Esophagus (tissue), 2 donors: ENCODE measurements at places on chromosomes 2 and 18. TPM values are rescaled to one million over a fixed set of nuclear protein-coding genes. Genes with fewer than 3 reads are reported as not detected.

CCDC74B gene
- polyA plus RNA-seq: 1.1 TPM

SERPINB11 gene
- 11.7 TPM for polyA plus RNA-seq

STON1 gene
- polyA plus RNA-seq: 5.5 TPM

STAM2 gene
- polyA plus RNA-seq: 7.3 TPM

LYPD1 gene
- 0.24 TPM for polyA plus RNA-seq

SLC8A1 gene
- 0.73 TPM for polyA plus RNA-seq

ANO7 gene
- polyA plus RNA-seq: 0.21 TPM

SEMA4F gene
- polyA plus RNA-seq: 0.59 TPM

SERPINB10 gene
- 0.46 TPM for polyA plus RNA-seq

PCARE gene
- 0.22 TPM for polyA plus RNA-seq

UGT1A4 gene
- 0.69 TPM for polyA plus RNA-seq

MMADHC gene
- 41.0 TPM for polyA plus RNA-seq

IL36B gene
- polyA plus RNA-seq: 1.5 TPM

MOCOS gene
- 4.2 TPM for polyA plus RNA-seq

HOXD9 gene
- 2.4 TPM for polyA plus RNA-seq

RAX gene
- 0.14 TPM for polyA plus RNA-seq

SEC11C gene
- polyA plus RNA-seq: 24.0 TPM

SLC39A10 gene
- polyA plus RNA-seq: 1.8 TPM

MRO gene
- 0.16 TPM for polyA plus RNA-seq

KCNIP3 gene
- 2.2 TPM for polyA plus RNA-seq

SPHKAP gene
- not detected for polyA plus RNA-seq

OSBPL1A gene
- 10.8 TPM for polyA plus RNA-seq

CNDP1 gene
- polyA plus RNA-seq: not detected

OXER1 gene
- 0.48 TPM for polyA plus RNA-seq

CNNM4 gene
- 3.2 TPM for polyA plus RNA-seq
